Left lung (tissue), 14 donors: ENCODE measurements at places on chromosomes 3 and 15. TPM values are rescaled to one million over a fixed set of nuclear protein-coding genes. Genes with fewer than 3 reads are reported as not detected.
A peak's percentile ranks its signal among the peaks of the same experiment; 100 is the strongest.

ST3GAL6 gene
- 19.0 TPM for polyA plus RNA-seq

CCDC9B gene
- polyA plus RNA-seq: 10.7 TPM

CHRNA5 gene
- polyA plus RNA-seq: 2.2 TPM

- DNase-seq: no peak
Measured at GRCh38 chr3:156059950-156060501, 60.4 kb upstream of the KCNAB1 start.

- no peak for DNase-seq
Measured at GRCh38 chr3:82927309-82928253, 1166.1 kb upstream of the GBE1 start.

GRCh38 chr3:186258968-186259367 is 103.1 kb downstream of the DGKG start:
- DNase-seq: no peak

- no peak for DNase-seq
Measured at GRCh38 chr15:80931191-80931590, 58.4 kb downstream of the MESD start.

GRCh38 chr15:100658895-100659294 is 56.5 kb downstream of the ASB7 start:
- DNase-seq: no peak

- no peak for DNase-seq
Measured at GRCh38 chr15:75924576-75924975, 20.9 kb downstream of the FBXO22 start.

DNA sequence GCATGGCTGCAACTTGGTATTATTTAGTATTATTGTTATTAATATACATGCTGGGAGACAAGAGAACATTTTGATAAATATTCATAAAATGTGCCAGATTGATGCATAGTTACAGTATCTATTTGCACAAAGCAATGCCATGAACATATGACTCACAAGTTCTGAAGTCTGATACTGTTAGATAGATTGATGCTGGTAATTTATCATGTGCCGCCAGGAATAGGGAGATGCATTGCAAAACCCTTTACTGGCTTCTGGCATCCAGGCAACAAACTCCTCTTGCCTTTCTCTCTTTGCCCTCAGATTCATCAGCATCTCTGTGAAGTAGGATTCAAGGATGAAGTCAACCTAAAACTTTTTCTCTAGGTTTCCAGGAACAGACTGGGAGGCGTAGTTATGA is 41.0 kb upstream of the SLC25A26 start:
- DNase-seq: no peak

- DNase-seq: no peak
Measured at GRCh38 chr3:14497321-14497720, 42.8 kb downstream of the GRIP2 start.

DNA sequence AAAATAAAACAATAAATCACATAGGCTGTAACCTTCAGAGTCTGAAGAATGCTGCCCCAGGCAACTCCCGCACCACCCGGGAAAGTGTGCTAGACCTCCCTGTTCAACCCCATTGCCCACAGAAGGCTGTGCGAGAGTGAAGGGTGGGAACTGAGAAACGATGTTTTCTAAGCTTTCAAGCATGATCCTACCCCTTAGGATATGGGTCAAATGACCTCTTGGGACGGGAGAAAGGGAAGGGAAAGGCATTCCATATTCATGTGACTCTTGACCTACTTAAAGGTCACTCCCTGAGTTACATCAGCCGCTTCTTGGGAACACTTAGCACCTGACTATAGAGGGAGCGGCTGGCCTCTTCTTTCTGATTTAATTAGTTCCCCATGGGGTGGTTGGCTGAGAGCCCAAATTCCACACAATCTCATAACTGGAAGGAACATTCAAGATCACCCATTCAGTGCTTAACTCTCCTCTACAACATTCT is 114.7 kb upstream of the SLC24A5 start:
- peak; percentile 57 for DNase-seq

GRCh38 chr15:84766461-84767035 is 18.2 kb downstream of the ZNF592 start:
- no peak for DNase-seq

- DNase-seq: no peak
Measured at GRCh38 chr3:70516076-70516475, 203.6 kb upstream of the MDFIC2 start.
